ENCODE measurements at places on chromosomes 7 and 10.
A peak's percentile ranks its signal among the peaks of the same experiment; 100 is the strongest.

DNA sequence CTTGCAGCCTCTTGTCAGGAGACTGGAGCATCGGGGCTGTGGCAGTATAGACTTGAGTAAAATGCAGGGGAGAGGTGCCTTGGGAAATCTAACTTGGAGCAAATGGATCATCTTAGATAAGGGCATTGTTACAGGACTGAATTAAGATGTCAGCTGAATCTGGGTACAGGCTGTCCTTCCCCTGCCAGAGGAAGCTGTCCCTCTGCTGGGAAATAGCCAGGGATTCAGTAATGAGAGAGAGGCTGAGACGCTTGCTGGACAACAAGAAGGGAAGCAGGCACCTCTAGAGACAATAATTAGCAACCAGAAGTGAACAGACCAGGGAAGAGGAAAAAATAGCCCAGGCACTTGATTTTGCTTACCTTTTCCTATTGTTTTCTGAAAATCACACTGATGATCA lies 20.7 kb upstream of the RAPGEF5 start:
- no peak for DNase-seq

- DNase-seq = peak; percentile 81
These were observed 97.4 kb downstream of the C10orf105 start for GRCh38 chr10:71622154-71622526.

GRCh38 chr7:38424750-38425463 lies 151.5 kb upstream of the TARP start:
- DNase-seq = no peak

DNA sequence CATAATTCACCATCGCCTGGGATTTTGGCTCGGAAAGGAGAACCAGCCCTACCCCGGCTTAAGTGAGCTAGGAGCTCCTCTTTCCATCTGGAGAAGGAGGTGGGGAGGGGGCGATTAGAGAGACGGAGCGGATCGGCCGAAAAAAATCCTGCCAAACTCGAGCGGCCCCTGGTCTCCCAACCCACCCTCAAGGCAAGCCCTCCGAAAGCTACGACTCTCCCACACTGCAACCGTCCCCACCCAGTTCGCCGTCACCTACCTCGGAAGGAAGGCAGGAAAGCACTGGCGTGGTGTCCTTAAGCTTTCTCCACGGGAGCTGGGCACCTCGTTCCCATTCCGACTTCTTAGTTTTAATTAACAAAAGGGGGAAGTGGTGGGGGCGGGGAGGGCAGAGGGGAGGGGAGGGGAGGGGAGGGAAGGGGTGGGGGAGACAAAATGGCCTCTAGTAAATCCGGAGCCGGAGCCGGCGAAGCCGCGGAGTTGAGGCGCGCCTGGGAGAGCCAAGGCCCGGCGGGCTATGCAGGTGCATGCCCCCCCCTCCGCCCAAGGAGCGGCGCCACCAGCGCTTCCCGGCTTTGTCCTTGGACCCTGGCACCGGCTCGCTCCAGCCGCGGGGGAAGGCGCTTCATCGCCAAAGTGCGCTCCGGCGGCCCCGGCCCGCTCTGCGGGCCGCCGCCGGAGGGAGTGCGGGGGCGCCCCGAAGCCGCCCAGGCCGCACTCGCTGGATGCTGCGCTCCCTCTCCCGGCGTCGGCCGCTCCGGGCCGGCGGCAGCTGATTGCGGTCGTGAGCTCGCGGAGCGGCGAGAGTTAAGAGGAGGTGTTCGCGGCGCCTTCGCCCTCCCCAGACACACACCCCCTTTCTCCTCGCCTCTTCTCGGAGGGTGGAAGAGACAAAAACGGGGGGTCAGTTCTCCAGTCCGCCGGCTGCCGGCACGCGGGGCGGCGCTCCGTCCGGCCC lies at the start of gene LRRC4:
Gene LRRC4, minus strand, starts transcription at position 784 of the 958 bp plus-strand sequence. CDS start 797 bp downstream, outside the sequence.
- DNase-seq = peak; percentile 82
